Central memory CD8-positive, alpha-beta T cell (primary cell): ENCODE measurements at places on chromosomes 11 and 22.

DNA sequence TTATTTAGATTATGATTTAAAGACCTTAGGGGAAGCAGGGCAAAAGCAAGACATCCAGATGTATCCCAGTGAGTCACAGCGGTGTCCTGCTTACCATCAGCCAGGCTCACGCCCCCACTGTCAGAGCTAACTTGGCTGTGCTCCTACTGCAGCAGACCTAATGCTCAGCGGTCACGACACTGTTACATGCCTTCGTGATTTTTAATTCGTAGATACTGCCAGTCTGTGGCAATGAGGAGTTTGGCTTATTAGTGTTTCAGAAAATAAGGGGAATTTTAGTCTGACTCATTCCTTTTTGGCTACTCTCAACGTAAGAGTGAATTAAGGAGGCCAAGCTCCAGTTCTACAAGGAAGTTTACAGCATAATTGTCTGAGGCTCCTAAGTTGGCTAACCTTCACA is 22.7 kb downstream of the EFCAB6 start:
- DNase-seq, result no peak

DNA sequence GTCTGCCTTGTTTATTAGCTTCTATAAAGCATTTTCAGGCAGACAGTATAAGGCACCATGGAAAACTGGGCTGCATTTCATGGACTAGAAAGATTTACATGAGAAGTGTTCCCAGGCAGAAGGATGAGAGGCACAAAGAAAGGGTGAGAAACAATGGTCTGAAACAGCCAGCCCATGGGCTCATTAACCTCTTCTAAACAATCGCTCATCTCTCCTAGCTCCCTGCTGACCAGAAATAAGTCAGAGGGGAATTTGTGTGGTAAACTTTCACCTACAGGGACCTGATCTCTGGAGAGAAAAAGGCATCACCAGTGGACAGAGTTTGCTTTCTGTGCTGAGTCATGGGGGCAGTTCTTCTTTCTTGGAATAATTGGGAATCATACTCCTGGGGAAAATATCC is 51.8 kb upstream of the KIRREL3 start:
- DNase-seq, result no peak

GRCh38 chr11:83692675-83693074 is 406.5 kb upstream of the CCDC90B start:
- DNase-seq, result no peak

DNA sequence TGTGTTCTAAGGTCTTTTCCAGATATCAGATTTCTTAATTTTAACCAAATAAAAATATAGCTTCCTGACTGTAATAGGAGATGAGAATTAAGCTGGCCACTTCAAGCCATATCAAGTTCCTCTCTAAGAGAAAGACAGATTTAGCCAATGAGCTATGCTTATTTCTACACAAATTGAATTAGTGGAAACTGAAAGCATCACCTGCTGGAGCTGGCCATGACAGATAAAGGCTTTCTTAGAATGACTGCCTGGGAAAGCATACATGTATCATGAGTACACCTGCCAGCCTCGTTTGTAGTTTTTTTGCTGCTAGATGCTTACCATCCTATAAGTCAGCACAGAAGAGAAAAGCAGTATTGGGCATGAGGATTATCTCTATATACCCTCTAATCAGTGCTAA is 53.5 kb upstream of the DBX1 start:
- DNase-seq, result no peak

DNA sequence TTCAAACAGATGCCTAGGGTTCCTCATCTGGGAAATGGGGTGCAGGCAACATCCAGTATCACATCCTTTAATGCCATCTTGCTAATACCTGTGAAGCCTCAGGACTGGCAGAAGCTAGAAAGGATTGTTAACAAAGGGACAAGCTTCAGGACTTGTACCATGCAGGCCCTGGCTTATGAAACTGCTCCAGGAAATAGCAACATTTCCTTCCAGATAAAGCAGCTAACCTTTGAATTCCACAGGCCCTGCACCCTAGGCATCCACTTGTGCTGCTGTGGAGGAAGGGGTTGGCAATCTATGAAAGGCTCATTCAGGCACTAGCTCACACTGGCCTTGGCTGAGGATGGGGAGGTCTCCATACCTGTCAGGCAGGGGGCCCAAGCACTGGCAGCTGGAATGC is 87.2 kb downstream of the BTBD10 start:
- DNase-seq, result no peak

- no peak for DNase-seq
These were observed 4.4 kb upstream of the DENND5A start for GRCh38 chr11:9269492-9270013.

GRCh38 chr22:31870890-31871289 is 73.4 kb upstream of the YWHAH start:
- no peak for DNase-seq

GRCh38 chr22:28375761-28376534 is 303.7 kb downstream of the TTC28 start:
- no peak for DNase-seq

DNA sequence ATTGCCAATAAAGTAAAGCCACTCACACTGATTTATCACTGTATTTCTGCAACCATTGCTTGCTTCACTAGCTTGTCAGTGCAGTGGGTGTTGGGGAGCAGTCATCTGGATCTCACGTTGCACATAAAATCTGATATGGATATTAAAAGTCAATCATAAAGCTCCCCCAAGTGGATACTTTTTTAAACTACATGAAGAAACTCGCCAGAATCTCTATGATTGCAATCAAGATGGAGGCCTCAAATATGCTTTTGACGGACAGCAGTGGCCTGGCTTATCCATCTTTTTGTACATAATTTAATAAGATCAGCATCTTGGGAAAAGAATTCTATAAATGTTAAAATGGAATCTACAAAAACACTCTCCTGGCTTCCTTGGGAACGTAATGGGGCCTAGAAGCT is 137.7 kb downstream of the WT1 start:
- no peak for DNase-seq

DNA sequence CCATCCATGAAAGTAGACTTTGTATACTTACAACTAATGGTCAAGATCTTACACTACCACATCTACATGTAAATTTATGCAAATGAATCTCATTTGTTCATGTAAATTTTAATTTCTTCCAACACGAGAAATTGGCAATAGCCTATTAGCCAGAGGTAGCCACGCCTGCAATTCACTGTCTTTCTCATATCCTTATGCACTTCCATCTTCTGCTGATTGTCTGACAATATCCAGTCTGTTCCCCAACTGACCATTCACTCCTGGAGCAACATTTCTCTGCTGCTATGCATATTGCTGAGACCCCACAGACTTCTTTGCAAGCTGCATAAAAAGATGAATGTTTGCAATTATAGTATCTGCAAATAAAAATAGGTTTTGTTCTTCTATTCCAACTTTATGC is 2.5 kb downstream of the NNMT start:
- DNase-seq, result no peak

DNA sequence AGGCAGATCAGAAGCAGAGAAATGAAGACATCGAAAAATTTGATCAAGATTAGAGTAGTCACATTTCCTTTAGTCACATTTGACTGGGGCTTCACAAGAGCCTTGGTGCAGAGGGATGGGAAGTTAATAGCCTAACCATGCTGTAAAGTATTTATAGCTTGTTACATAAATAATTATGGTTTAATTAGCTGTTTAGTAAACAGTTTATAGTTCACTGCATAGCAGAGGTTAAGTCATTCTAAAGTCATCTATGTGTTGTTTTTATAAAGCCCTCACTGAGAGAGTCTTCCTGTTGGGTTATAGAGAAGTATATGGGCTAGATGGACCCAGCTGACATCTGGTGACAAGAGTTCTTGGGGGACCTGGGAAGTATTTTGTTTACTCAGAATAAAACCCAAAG is 47.1 kb downstream of the INSC start:
- DNase-seq, result no peak

DNA sequence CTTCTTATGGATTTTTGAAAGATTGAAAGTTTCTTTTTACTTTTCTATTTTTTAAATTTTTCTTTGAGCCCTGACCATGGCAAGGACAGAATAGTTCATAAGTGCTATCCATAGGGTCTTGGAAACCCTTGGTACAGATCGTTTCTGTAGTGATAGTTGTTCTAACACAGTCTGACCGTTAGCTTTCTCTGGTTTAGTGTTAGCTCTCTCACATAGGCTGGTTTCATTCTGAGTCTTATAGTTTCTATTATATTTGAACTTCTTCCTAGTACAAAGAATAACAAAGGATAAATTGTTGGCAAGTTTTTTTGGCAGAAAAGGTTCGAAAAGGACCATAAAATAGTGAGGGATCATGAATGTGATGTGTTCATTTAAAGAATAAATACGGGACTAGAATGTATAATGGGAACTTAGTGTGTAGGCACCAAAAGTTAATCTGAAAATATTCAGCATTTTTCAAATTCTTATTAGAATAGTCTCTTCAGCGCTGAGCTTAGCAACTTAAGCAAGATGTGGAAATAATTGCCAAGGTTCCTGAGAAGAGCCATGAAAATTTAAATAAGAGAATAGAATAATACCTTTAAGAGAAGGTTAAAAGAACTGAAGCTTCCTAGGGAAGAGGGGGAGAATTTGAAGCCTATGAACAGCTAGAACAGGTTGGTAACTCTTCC is 24.1 kb downstream of the FDX1 start:
- no peak for DNase-seq

DNA sequence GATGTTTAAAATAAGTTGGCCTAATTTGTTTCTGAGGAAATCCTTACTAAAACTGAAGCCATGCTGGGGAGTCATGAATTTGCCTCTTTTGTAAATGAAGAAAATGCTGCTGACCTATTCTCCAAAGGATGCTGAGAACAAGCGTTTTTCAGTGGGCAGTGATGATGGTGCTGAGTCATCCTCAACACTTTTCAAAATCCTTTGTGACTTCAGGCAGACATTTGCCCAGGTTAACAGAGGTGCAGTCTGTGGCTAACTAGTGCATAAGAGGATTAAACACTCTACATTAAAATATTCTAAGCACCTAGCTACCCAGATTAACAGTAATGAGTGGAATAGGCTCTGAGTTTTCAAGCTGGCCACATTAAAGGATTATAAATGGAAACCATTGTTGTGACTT is 509.0 kb downstream of the DLG2 start:
- no peak for DNase-seq

DNA sequence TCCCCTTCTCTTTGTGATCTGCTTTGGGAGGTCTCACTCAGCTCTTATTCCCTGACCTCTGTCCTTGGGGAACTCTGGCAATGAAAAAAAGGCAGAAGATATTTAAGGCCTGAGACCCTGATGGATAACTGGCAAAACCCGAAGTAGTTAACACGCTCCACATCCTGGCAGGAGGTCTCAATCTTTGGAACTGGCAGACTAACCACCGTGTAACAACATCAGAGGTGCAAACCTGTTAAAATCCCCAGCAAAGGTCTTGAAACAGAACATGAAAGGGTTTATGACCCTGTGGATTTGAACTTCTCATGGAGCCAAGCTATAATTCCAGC is 160.3 kb downstream of the DBX1 start:
- DNase-seq, result no peak

DNA sequence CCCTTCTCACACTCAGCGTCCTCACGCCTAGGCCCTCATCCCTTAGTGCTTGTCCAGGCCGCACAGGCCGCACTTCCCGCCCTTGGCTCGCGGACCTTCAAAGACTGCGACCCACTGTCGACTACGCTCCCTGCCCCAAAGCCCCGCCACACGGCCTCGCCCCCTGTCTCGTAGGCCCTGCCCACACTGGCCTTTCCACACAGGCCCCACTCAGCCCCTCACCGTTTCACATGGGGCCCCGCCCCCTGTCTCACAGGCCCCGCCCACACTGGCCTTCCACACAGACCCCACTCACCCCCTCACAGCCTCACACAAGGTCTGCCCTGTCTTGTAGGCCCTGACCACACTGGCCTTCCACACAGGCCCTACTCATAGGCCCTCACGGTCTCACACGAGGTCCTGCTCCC is 11.0 kb downstream of the NRXN2 start:
- DNase-seq, result no peak

- no peak for DNase-seq
These were observed 200.8 kb downstream of the LUZP2 start for GRCh38 chr11:24697522-24698111.

DNA sequence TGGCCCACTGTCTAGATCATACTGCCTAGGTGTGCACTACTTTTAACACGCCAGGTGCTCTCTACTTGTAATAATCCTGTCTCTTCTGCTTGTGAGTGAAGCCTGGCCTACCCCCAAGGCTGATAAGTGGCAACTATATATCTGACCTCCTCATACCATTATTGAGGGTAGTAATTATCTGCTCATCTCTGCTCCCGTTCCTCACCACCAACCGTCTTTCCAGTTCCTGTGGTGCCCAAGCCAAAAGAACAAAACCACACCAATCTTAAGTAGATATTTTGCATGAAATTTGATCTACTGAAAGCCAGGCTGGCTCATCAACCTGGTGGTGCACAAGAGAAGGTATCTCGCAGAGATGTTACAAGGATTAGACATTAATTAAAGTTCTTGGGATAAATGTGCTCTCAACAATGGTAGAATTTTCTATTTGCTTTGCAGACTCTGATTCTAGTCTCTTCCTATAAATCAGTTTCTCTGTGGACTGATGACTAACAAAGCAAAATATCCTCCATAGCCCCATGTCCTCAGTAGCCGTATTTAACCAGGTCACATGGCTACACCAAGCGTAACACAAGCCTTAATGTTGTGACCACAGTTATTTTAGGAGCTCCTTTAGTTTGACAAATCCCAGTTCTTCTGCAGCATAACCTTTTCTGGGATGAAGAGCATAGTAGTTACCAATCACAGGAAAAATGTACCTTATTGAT is 267.2 kb downstream of the NTM start:
- DNase-seq, result no peak

- no peak for DNase-seq
These were observed 391.4 kb upstream of the CADM1 start for GRCh38 chr11:115895594-115895993.

- no peak for DNase-seq
These were observed 423.7 kb upstream of the CADM1 start for GRCh38 chr11:115927823-115928329.

- no peak for DNase-seq
These were observed 7.9 kb downstream of the AIP start for GRCh38 chr11:67490727-67491065.

DNA sequence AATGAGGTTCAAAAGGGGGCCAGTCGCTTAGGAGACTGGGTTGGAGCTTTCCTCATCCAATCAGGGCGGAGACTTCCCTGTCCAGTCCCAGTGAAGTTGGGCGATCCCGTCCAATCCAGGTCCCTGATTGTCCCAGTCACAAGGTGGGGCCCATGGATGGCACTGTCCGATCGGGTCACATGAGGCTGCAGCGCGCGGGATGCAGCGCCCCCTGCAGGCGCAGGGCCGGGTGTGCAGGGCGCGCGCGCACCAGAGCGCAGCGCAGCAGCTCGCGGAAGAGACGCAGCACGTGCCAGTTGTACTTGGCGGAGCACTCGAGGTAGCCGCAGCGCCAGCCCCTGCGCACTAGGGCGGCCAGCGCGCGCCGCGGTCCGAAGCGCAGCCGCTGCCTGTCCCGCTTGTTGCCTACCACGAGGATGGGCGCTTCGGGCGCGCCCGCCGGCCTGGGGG is 2.3 kb downstream of the RASL10A start:
- no peak for DNase-seq

- DNase-seq, result no peak
These were observed 17.7 kb downstream of the CTNND1 start for GRCh38 chr11:57779276-57779675.

- DNase-seq, result peak; percentile 10
These were observed 863.3 kb downstream of the TBC1D22A start for GRCh38 chr22:47625531-47626427.

- DNase-seq, result no peak
These were observed 42.5 kb downstream of the ATG16L2 start for GRCh38 chr11:72856551-72857345.

- DNase-seq, result no peak
These were observed 837.8 kb downstream of the TBC1D22A start for GRCh38 chr22:47600281-47600680.
